ENCODE measurements at places on chromosomes 7 and 10.

GRCh38 chr7:77327067-77327931 is 88.8 kb downstream of the GSAP start:
- DNase-seq: no peak
- no peaks in the 10 kb centered on the region for H3K27me3 ChIP-seq
- H3K4me3 ChIP-seq: no peak overlapping the region
- H3K4me1 ChIP-seq: peaks cover 43% of the 10 kb centered on the region

- no peak for DNase-seq
- H3K36me3 ChIP-seq: peaks cover 58% of the 10 kb centered on the region
- H3K27ac ChIP-seq: peak overlapping the region; percentile 64
These were observed 24.0 kb upstream of the AGBL3 start for GRCh38 chr7:134962270-134962780.

- DNase-seq: no peak
- peaks cover 5% of the 10 kb centered on the region for H3K4me1 ChIP-seq
- H3K4me3 ChIP-seq: no peak overlapping the region
- H3K27ac ChIP-seq: no peak overlapping the region
- H3K27me3 ChIP-seq: no peaks in the 10 kb centered on the region
These were observed 98.1 kb downstream of the CD36 start for GRCh38 chr7:80736371-80737125.

- no peak overlapping the region for H3K27ac ChIP-seq
- H3K27me3 ChIP-seq: no peaks in the 10 kb centered on the region
- DNase-seq: no peak
- H3K4me1 ChIP-seq: peaks cover 14% of the 10 kb centered on the region
These were observed 73.6 kb downstream of the MINPP1 start for GRCh38 chr10:87578160-87578841.

DNA sequence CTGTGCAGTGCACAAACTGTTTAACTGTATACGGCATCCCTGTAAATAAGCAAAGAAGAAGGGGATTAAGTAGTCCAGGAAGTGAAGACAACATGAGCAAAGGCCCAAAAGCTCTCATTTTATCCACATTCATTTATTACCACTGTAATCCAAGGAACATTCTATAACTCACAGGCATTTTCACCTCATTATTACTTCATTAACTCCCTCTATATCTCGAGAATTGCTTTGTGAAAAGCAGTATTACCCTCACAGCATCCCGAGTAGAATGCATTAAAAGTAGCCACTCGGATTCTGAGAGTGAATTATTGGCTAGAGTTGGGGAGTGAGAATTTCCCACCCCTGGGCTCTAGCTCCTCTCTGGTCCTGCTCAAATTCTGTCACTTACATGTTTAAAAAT is 51.0 kb upstream of the CHCHD3 start:
- no peak overlapping the region for H3K4me3 ChIP-seq
- no peaks in the 10 kb centered on the region for H3K27me3 ChIP-seq
- no peak for DNase-seq
- H3K27ac ChIP-seq: no peak overlapping the region
- no peaks in the 10 kb centered on the region for H3K4me1 ChIP-seq
- H3K36me3 ChIP-seq: no peaks in the 10 kb centered on the region

DNA sequence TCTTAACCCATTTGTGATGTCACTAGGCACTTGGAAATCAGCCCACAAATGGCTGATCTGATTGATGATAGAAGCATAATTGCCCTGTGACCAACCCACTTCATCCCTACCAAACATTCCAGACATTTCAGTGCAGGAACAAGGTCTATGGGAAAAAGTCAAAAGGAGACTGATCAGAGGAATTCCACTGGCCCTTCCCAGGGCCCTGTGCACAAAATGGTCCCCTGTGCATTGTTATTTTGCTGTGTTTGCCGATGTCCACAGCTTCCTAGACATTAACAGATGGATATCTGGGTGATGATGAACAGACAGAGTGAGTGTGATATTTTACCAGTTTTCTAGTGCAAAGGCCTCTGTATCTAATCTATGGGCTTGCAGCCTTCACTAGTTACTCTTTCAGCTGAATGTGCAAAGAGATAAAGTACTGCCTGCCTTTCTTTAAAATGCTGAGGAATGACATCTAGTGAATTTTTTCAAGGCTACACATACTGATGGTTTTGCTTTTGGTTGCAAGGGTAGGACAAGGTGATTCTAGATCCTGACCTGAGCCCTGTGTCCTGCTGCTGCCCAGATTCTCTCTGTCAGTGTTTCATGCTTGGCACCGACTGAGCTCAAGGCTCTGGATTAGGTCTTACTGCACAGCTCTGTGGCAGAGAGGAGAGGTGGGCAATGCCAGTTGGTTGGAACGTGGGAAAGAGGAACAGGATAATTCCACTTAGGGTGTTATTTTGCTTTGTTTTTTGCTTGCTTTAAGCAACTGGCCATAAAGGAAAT is 55.4 kb downstream of the CALD1 start:
- H3K4me1 ChIP-seq: peaks cover 100% of the 10 kb centered on the region
- H3K27me3 ChIP-seq: no peaks in the 10 kb centered on the region
- H3K27ac ChIP-seq: peak overlapping the region; percentile 92
- no peak for DNase-seq

- H3K36me3 ChIP-seq: no peaks in the 10 kb centered on the region
- no peak overlapping the region for H3K4me3 ChIP-seq
These were observed 73.2 kb downstream of the WNT2 start for GRCh38 chr7:117249696-117250095.

GRCh38 chr10:79487296-79488194 is 24.8 kb upstream of the EIF5AL1 start:
- no peak for DNase-seq
- H3K36me3 ChIP-seq: no peaks in the 10 kb centered on the region
- peak overlapping the region; percentile 78 for H3K27ac ChIP-seq
- H3K4me1 ChIP-seq: peaks cover 17% of the 10 kb centered on the region
- no peaks in the 10 kb centered on the region for H3K27me3 ChIP-seq
- H3K4me3 ChIP-seq: no peak overlapping the region

GRCh38 chr7:128661446-128661845 is 10.6 kb upstream of the GARIN1A start:
- H3K4me3 ChIP-seq: no peak overlapping the region
- DNase-seq: no peak
- H3K27ac ChIP-seq: no peak overlapping the region
- no peaks in the 10 kb centered on the region for H3K36me3 ChIP-seq
- H3K27me3 ChIP-seq: no peaks in the 10 kb centered on the region
- no peaks in the 10 kb centered on the region for H3K4me1 ChIP-seq

GRCh38 chr7:142579946-142580345 is 169.3 kb upstream of the PRSS1 start:
- H3K27ac ChIP-seq: no peak overlapping the region
- no peaks in the 10 kb centered on the region for H3K4me1 ChIP-seq

DNA sequence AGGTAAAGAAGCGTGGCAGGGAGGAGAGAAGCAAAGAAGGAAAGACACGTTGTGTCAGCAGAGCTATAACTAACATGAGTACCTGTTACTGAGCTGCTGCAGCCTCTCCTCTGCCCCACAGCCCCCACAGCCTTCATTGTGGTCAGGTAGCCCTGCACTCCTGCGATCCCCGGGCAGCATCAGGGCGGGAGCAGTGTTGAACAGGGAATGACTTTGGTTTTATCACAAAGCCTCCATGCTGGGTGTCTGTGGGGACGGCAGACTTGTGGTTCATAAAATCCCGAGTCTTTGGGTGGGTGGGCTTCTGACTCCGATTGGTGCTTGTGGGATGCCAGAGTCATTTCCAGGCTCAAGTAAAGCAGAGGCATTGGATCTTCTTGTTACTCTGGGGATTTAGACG is 14.8 kb upstream of the PRKAG2 start:
- no peak overlapping the region for H3K27ac ChIP-seq
- no peaks in the 10 kb centered on the region for H3K36me3 ChIP-seq
- DNase-seq: no peak

GRCh38 chr7:20279979-20280378 is 50.7 kb upstream of the ITGB8 start:
- H3K27ac ChIP-seq: no peak overlapping the region
- no peak for DNase-seq
- no peaks in the 10 kb centered on the region for H3K27me3 ChIP-seq
- no peaks in the 10 kb centered on the region for H3K4me1 ChIP-seq

- H3K4me1 ChIP-seq: no peaks in the 10 kb centered on the region
- DNase-seq: no peak
- no peaks in the 10 kb centered on the region for H3K27me3 ChIP-seq
These were observed 108.7 kb upstream of the ADAM12 start for GRCh38 chr10:126496771-126497545.

DNA sequence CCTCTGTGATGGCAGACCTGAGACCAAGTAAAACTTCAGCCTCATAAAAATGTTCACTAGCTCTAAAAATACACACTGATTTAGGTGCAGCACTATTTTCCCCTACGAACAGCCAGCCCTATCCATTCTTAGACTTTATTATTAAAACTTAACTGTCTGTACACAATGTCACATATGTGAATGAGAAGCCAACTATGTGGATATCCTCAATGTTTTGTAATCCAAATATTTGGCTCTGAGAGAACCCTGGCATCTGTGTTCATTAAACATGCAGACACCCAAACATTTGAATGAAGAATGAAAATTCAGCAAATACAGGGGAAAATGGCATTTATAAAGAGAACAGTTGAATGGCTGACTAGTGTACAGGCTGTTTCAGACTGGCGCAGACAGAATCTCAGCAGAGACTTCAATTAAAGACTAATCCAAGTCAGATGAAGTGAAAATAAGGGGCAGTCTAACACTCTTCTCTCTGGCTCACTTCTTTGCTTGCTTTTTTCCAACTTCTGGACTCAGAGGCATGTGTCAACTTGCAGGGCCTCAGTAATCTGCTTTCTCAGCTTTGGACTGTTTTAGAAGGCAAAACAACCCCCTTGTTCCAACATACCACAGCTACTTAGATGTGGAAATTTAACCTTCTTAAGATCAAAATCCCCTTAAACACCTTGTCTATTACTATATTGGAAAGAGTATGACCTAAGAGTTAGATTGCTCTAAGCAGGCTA is 47.4 kb upstream of the FAM180A start:
- no peak for DNase-seq
- H3K27ac ChIP-seq: peak overlapping the region; percentile 94
- peaks cover 11% of the 10 kb centered on the region for H3K4me1 ChIP-seq
- no peaks in the 10 kb centered on the region for H3K27me3 ChIP-seq
- no peaks in the 10 kb centered on the region for H3K36me3 ChIP-seq

- H3K4me1 ChIP-seq: peaks cover 2% of the 10 kb centered on the region
- no peak overlapping the region for H3K27ac ChIP-seq
- no peak for DNase-seq
These were observed 6.3 kb upstream of the DDIT4 start for GRCh38 chr10:72267381-72267780.

DNA sequence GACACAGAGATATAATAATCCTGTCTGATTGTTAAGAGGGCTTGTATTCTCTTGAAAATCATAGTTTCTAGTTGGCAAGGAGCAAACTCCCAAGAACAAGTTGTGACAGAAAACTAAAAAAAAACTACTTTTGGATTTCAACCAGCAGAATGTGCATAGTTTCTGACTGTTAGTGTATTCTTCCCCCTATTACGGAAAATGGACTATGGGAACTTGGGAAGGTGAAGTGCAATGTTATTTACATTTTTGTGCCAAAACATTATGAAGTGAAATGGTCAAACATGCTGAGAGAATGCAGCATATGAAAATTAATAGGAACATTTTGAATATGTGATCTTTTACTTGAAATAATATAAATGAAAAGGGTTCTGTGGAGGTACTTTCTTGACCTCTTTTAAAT is 660.8 kb downstream of the SUGCT start:
- no peaks in the 10 kb centered on the region for H3K36me3 ChIP-seq
- H3K4me3 ChIP-seq: peak overlapping the region; percentile 56
- no peaks in the 10 kb centered on the region for H3K27me3 ChIP-seq

DNA sequence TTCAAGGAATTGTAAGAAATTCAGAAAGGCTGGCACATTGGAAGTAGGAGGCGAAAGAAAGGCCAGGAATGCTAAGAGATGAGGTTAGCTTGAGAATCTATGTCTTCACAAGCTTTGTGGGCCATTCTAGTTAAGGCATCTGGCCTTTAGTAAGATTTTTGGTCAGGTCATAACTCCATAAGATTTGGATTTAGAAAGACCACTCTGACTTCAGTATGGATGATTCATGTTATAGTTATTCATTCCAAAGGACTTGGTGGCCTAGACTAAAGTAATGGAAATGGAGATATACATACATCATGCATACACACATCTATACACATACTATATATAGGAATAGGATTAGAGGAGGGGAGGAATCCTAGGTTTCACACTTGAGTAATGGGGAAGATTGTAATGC is 77.5 kb downstream of the SEPTIN7 start:
- no peak overlapping the region for H3K27ac ChIP-seq
- H3K4me1 ChIP-seq: peaks cover 14% of the 10 kb centered on the region

GRCh38 chr10:28952523-28952922 is 275.2 kb downstream of the BAMBI start:
- H3K27me3 ChIP-seq: no peaks in the 10 kb centered on the region
- DNase-seq: no peak
- no peaks in the 10 kb centered on the region for H3K4me1 ChIP-seq
- H3K36me3 ChIP-seq: no peaks in the 10 kb centered on the region
- H3K4me3 ChIP-seq: no peak overlapping the region

DNA sequence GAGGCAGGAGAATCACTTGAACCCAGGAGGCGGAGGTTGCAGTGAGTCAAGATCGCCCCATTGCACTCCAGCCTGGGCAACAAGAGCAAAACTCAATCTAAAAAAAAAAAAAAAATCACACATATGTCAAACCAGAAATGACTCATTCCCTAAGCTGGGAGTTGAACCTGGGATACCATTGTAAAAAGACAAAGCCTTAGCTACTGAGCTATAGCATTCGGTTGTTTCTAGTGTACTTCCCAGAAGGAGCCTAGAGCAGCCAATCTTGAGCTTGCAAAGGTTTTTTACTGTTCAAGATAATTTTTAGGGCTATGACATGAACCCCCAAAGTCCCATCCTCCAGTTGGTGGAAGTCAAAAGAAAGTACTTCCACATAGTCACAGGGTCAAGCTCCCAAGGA is 87.9 kb downstream of the ZNF467 start:
- H3K27me3 ChIP-seq: peaks cover 3% of the 10 kb centered on the region
- H3K4me1 ChIP-seq: no peaks in the 10 kb centered on the region
- no peaks in the 10 kb centered on the region for H3K36me3 ChIP-seq
- no peak overlapping the region for H3K27ac ChIP-seq

DNA sequence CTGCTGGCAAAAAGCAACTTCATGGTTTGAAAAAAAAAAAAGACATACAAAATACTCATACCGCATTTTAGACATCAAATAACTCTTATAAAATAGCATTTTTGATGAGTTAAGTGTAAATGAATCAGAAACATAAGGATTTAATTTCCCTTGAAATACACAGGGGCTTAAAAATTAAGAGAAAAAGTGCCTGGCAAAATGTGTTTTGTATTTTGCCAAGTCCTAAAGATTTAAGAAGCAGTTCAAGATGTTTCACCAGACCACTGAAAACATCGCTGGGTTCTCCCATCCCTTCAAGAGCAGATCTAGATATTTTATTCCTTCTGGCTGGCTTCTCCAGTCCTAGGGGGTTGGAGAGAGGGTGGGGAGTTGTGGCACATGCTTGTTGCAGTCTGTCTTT is 396.4 kb downstream of the INHBA start:
- no peaks in the 10 kb centered on the region for H3K36me3 ChIP-seq
- H3K4me1 ChIP-seq: no peaks in the 10 kb centered on the region
- no peak for DNase-seq
- no peak overlapping the region for H3K27ac ChIP-seq
- no peaks in the 10 kb centered on the region for H3K27me3 ChIP-seq
- no peak overlapping the region for H3K4me3 ChIP-seq

All from thoracic aorta (tissue), 2 donors.